ENCODE measurements at places on chromosomes 4 and X.
A peak's percentile ranks its signal among the peaks of the same experiment; 100 is the strongest.

DNA sequence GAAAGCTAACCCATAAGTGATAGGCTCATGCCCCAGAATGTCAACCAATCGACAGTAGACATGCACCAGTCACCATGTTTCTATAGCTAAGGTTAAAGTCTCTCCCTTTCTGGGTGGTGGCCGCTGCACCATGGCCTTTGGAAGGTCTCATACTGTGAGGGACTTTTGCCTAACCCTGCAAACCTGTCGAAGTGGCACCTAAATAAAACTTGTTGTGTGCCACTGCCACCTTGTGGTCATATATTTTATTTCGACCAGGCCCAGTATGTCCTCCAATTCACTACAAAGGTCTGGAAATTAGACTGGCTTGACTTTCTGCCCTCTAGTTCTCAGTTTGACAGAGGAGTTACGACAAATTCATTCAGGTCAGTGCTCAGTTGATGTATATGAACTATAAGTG is 163.1 kb downstream of the SMARCA1 start:
- peak; percentile 54 for DNase-seq

- no peak for DNase-seq
Observed at GRCh38 chrX:28638775-28639174, 51.5 kb downstream of the IL1RAPL1 start.

GRCh38 chr4:127709456-127709855 is 20.7 kb upstream of the SLC25A31 start:
- no peak for DNase-seq

DNA sequence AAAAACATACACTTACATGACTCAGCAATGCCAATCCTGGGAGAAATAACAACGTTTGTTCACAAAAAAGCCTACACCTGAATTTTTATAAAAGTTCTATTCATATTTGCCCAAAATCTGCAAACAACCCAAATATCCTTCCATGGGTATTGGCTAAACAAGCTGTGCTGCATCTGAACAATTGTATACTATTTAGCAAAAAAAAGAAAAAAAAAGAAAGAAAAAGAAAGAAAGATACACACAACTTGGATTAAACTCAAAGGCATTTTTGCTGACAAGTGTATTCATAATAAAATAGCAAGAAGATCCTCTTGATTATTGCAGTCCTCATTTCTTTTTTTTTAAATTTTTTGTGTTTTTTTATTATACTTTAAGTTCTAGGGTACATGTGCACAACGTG is 24.5 kb upstream of the MAGEA3 start:
- no peak for DNase-seq

GRCh38 chrX:148290931-148291330 is 209.5 kb upstream of the AFF2 start:
- DNase-seq, result no peak

- peak; percentile 37 for DNase-seq
Observed at GRCh38 chr4:146232131-146232722, 17.9 kb downstream of the REELD1 start.

- no peak for DNase-seq
Observed at GRCh38 chr4:188484256-188484655, 345.0 kb downstream of the TRIML1 start.

GRCh38 chrX:106649523-106650428 is 38.0 kb downstream of the RADX start:
- no peak for DNase-seq

GRCh38 chrX:149962859-149963757 is 24.8 kb upstream of the EOLA2 start:
- DNase-seq, result peak; percentile 72

- no peak for DNase-seq
Observed at GRCh38 chr4:124526769-124527168, 185.8 kb downstream of the ANKRD50 start.

- DNase-seq, result no peak
Observed at GRCh38 chr4:1795299-1796195, 2.5 kb downstream of the FGFR3 start.

DNA sequence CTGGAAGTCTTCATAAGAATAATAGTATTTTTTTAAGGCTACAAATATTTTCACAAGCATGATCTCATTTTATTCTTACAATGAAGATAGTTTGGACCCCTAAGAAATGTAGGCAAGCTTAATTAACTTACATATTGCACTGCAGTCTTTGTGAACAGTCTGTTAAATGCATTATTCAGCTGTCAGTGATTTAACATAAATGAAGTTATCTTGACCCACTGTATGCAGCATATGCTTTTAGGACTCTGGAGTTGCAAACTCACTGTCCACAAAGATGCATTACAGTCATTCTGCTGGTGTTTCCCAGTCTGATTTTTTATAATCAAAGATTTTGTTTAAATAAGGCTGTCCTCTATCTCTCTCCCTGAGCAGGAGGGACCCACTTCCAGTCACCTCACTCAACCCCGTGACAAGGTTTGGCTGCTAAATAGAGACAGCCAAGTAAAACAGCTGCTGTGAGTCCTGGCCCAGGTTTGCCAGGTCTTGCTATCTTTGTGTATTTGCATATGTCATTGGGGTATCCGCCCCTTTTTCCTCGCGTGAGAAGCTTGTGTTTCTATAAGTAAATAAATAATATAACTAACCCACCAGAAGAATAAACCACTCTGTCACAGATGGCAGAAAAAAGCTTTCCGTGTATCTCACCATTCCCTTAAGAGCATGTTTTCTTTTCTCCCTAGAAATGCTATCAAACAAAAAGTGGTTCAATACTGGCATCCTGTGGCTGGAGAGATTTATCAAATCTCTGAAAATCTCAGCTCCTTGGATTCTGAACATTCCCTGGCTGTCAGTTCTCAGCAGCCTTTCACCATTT is 67.0 kb downstream of the SLC7A11 start:
- no peak for DNase-seq

DNA sequence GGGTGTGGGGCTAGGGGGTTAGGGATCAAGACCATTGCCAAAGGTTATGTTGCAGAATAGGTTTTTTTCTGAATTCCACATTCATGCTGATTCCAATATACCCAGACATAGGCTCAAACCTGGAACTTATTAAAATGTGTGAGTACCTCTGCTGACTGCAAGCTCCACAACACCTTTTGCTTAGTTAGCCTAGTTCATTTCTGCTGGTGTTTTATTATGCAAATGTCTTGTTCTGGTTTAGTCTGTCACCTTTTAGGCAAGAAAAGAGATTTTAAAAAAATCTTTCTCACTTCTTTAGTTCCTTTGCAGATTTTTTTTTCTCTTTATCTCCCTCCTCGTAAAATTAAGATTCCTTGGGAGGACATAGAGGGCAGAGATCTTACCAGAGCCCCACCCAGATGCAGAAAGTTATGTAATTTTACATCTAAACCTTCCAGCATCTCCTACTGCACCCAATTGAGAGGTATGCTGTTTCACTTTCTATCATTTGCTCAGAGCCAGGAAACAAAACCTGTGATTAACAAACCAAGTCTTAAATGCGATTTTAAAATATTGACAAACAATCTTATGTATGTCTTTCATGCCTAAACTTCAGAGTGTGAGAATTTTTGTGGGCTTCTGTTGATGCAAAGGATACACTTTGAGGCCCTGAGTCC is 190.7 kb upstream of the CLNK start:
- no peak for DNase-seq

GRCh38 chr4:173057901-173058300 is 110.7 kb upstream of the GALNT7 start:
- peak; percentile 34 for DNase-seq

DNA sequence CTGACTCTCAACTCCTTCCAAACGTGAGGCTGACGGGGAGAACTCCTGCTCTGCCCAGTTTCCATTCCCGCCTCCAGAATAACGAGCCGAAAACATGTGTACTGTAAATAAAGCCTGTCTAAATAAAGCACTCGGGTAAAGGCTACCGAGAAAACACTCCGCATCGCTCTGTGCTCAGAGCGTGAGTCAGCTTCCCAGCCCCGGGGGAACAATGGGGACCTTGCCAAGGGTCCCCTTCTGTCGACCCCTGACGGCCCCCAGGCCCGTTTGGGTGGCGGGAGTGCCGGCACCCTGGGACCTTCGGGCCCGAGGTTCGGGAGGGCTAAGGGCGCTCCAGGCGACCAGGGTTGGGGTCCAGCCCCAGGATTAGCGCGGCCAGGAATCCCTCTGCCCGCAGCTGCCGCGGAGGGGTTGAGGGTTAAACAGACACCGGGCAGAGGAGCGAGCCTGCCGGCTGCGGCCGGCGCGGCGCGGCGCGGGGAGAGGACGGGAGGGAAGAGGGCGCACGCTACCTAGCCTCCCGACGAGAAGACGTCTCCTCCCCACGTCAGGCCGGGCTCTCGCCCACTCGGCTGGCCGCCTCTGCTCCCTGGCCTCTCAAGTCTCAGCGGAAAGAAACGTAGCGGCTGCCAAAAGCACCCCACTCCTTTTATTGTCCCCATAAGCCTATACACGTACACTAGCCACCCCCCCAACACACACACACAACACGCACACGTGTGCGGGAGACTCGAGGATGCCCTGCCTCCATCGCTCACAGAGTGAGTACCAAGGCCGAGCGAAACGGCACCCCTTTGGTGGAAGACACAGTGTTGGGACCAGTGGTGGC is 85.5 kb downstream of the BCOR start:
- DNase-seq, result peak; percentile 67

- no peak for DNase-seq
Observed at GRCh38 chr4:78024576-78025091, 32.5 kb upstream of the FRAS1 start.

DNA sequence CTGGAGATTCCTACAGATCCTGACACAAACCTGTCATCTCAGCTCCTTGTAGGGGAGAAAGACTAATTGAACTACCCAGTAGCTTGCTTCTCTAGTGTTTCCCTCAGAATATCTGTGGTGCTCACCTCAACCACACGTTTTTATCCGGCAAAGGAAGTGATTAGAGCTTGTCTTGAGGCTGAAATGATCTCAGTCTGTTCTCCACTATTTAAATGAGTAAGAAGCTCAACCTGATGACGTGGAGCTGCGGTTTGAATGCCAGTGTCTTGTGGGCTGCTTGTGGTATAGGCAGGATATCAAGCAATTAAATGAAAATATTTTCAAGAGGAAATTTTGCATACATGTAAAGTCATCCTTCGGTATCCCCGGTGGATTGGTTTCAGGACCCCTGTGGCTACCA is 270.2 kb downstream of the TLL1 start:
- DNase-seq, result peak; percentile 92

DNA sequence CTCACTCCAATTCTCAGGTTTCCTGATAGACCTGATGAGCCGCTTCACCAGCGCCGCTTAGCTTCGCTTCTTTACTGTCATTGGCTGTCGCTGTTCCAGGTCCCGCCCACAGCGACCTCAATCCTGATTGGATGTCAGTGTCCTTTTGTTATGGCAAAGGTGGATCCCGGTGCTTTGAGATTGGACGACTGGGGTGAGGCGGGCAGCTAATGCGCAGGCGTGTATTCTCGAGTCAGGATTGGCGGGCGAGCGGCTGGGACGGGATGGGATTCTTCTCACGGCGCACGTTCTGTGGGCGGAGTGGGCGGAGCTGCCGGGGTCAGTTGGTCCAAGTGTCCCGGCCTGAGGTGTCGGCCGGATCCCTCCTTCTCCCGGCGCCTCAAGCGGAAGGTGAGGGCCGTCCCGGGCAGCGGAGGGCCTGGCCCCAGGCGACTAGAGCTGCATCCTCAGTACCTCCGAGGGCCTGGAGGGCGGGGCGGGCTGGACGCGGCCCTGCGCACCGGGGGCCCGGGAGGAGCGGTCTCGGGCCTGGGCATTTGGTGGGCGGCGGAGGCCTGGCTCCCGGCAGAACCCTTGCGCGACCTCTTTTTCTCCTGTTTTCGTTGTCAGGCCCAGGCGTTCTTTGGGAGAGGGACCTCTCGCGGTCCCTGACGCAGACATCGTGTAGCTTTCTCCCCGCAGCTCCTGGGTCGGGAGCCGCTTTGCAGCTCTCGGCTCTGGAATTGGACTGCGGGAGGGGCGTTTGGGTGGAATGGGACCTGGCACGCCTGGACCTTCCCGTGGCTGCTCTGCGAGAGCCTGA is at the start of gene SCOC:
Gene SCOC, plus strand, starts transcription at position 319 of the 802 bp plus-strand sequence. CDS start 5,525 bp downstream, outside the sequence.
- peak; percentile 98 for DNase-seq

DNA sequence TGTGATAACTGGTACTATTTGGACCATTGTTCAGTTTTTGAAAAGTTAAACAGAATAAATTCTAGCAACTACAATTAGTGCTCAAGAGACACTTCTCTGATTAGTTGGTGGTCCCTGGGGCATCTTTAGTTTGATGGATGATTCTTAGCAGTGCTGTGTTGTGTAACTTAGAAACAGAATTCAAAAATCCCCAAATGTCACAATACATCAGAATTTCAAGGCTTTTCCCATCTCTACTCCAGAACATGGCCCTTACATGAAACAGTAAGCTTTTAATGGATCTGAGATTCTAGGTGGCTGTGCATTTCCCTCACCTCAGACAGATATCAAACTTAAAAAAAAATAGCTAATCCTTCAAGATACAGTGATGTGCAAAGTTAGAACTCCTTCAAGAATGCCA is 104.4 kb upstream of the CXCL13 start:
- DNase-seq, result no peak

GRCh38 chrX:72029483-72030411 is 102.0 kb downstream of the RTL5 start:
- peak; percentile 88 for DNase-seq

DNA sequence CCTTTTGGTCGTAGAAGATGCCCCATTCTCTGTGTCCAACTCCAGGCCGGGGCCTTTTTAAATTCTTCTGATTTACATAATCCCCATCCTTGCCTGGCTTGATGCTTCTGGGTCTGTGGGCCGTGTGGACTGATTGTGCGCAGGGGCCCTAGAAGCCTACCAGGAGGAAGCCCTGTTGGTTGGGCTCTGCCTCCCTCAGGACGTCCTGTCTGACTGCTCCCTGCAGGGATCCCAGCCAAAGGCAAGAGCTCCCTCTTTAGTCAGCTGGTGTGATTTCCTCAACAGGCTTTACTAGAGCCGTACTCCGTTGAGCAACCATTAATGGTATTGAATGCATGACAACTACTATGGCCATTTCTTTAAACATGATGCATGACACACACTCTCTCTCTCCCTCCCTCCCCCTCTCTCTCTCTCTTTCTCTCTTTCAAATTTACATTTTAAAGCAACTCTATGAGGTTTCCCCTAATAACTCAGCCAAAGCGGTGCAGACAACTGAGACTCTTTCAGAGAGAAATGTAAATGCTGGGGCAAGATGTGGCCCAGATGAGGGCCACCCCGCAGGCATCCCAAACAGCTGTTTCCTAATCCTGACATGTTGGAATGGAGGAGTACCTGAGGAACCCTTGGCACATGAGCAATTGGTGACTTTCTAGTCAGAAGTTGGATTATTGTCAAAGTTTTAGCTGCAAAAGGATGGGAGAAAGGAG is 117.3 kb downstream of the DRD5 start:
- no peak for DNase-seq
